IMR-90 (cell line): ENCODE measurements at places on chromosomes 5 and 9. TPM values are rescaled to one million over a fixed set of nuclear protein-coding genes. Genes with fewer than 3 reads are reported as not detected.
A peak's percentile ranks its signal among the peaks of the same experiment; 100 is the strongest.

Gene OR2V2
- total RNA-seq, result not detected in 2 replicates

Gene C9
- total RNA-seq, result not detected in 2 replicates

Gene CTXN3
- not detected in 2 replicates for total RNA-seq

Gene DUSP1
- total RNA-seq, result 304 and 320 TPM in 2 replicates

DNA sequence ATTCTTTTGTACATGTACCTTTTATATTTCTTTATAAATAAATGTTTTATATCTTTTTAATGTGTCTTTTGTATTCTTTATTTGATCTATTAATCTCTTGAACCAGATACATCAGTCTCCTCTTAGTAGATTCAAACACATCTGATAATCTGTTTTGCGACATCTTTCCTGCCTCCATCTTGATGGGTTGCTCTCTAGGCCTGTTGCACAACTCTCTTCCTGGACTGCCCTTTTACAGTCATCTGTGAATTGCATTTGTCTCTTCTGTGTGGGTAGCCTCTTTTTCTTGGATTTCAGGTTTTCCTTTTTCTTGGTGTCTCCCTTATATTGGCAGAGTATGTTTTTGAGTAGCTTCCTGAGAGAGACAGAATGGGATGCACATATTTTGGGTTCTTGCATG, 6.2 kb downstream of the ZFYVE16 start:
- DNase-seq, result peak; percentile 22
- no peaks in the 10 kb centered on the region for H3K27me3 ChIP-seq
- H3K4me1 ChIP-seq, result no peaks in the 10 kb centered on the region
- no peak overlapping the region for H3K27ac ChIP-seq

DNA sequence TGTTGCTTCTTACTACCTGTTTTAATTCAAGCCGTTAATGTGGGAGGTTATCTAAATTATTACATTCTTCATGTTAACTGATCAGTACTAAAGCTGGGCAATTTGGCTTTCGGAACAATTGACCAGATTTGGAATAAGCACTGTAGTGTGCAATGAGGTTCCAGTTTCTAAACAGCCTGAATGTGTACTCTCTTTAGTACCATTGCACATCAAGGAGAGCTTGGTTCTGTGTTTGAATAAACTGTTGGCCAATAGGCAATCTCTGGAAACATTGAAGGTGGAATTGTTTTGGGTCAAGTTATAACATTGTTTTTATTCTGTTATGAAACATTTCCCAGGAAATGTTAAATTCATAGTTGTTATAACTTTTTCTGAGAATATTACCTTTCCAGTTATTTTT, 105.2 kb downstream of the PBX3 start:
- peaks cover 3% of the 10 kb centered on the region; the same call in 1 of the 2 replicates for H3K4me1 ChIP-seq
- no peak overlapping the region for H3K4me3 ChIP-seq
- H3K27ac ChIP-seq, result no peak overlapping the region
- no peaks in the 10 kb centered on the region for H3K36me3 ChIP-seq
- no peak for DNase-seq
